ENCODE measurements at places on chromosomes 4 and X.

- DNase-seq, result no peak
Measured at GRCh38 chrX:15855568-15856221, 1.1 kb upstream of the AP1S2 start.

DNA sequence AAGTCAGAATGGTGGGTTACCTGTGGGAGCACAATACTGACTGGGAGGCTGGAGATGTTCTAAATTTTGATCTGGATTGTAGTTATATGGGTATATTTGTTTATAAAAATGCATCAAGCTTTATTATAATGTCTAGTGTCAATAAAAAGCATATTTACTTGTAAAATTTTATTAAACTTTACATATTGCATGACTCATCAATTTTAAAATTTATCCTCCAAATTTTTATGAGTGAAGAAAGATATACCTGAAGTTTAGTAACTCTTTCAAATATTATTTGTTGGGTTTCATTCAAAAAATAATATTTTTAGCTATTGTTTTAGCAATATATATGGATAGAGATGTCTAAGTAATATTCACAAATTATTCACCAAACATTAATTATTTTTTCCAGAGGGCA lies 103.0 kb downstream of the ANXA5 start:
- no peak for DNase-seq

DNA sequence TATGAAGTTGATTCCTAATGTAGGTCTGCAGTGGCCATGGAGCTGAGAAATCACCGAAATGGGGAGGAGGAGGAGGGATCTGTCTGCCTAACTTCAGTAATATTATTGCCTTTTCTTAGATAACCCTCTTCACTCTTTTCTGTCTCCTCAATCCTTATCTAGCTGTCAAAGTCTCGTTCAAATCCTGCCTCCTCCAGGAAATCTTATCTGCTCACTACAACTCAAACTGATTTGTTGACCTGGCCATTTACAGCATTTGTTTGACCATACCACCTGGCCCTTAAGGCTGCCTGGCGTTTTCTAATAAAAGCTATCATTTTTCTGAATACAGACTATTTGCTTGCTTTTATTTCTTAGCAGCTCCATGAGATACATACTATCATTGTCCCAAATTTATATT lies 33.8 kb downstream of the GALNT7 start:
- no peak for DNase-seq

- DNase-seq, result no peak
Measured at GRCh38 chr4:33063241-33063640, 2343.1 kb downstream of the PCDH7 start.

GRCh38 chr4:86302251-86302650 lies 57.6 kb downstream of the MAPK10 start:
- DNase-seq, result no peak

DNA sequence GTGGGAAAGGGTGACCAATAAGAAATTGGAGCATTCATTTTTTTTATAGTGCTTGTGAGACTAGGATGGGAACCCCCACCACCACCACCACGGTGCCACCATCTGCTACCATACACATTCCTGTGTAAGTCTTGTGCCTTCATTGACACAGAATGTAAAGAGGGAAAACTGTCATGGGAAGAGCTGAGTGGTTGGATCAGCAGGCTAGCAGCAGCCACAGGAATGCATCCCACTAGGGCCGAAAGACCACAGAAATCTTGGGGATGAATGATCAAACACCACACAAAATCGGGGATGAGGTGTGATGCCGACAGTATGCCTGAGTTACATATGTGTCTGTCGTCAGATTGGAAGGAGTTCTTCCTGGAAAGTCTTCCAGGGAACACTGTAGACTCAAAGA lies 69.2 kb downstream of the SRPX start:
- peak; percentile 54 for DNase-seq

GRCh38 chr4:6229095-6229494 lies 28.7 kb upstream of the JAKMIP1 start:
- no peak for DNase-seq

DNA sequence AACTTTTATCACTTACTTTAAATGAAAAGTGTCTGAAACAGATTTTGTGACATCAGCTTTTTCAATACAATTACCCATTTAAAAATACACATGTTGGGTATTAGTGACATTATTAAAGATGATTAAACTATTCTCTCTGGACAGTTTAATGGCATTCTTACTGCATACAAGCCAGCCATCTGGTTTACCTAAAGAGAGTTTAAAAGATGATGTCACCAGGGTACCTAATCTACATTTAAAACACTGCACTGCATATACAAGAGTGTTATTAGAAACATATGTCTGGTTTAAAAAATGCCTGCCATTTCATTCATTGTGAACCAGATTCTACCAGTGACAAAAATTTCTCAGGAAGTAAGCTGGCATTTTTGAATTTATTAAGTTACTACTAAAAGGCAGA lies 919.1 kb downstream of the ADGRL3 start:
- no peak for DNase-seq

GRCh38 chrX:47030339-47030738 lies 47.9 kb upstream of the RGN start:
- DNase-seq, result peak; percentile 19

GRCh38 chr4:106425576-106425975 lies 57.0 kb upstream of the GIMD1 start:
- no peak for DNase-seq
